Activated T-cell treated with anti-CD3 and anti-CD28 coated beads for 1 hour (primary cell): ENCODE measurements at places on chromosomes 5 and 9.

DNA sequence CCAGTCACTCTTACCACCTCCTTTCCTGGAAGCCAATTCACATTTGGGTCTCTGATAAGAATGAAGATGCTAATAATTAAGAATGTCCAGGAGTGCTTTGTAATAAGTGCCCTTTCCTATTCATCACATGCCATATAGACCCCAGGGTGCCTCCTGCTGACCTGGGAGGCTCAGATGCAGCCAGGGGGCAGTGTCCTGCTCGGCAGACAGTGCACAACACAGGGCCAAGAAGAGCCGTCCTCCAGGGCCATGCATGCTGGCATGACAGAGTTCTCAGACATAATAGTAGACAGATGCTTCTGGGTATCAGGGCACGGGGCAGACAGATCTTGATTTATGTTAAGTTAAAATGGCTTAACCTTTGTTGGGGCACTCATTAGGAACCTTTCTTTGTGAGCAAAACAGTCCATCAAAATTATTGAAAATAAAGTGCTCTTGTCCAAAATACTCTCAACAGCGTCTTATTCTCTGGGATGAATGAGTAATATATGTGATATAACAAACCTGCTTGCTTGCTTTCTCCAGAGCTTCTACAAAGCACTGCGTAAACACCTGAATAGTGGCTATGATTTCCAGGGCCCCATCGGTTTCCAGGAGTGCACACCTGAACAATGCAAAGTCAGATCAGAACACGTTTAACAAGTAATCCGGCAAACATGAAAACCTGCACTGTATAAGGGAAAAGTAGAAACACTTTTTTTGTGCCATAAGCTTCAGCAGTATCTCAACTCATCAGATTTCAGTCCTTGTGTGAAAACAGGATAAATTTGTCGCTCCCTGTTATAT lies 192.7 kb downstream of the FANCC start:
- no peak for DNase-seq

- no peak for DNase-seq
Measured at GRCh38 chr9:9791611-9792010, 821.2 kb downstream of the PTPRD start.

DNA sequence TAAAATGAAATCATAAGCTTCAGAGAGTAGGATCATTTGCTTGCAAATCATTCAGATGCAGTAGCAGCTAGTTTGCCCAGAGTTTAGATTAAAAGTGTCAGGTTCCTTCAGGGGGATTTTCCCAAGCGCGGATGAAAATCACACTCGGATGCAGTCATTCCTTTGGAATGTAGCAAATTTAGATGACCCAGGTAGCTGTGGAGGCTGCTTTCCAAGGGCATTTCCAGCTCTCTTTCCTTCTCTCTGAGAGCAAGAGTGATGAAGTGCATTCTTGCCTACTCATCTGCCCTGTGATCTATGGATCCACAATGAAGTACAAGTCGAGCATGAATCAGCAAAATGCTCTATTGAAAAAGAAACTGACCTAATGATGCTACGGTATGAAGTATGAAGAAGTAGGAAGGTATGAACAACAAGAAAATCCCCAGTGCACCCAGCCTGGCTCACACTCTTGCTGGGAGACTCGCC lies 200.2 kb downstream of the PLK2 start:
- no peak for DNase-seq

DNA sequence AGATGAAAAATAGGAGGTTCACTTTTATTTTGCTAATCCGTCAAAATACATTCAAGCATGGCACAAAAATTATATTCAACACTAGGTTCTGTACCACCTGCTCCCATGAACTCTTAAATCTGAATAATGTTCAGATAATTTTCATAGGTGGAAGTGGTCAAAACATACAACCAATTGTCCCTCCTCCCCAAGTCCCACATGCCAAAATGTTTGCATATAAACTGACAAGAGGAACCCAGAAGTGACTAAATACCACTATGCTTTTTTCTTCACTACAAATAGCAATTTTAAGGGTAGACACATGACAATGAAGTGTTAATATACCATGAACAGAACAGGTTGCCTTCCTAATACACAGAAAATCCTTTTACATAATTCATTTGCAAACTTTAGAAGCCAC lies 3.7 kb downstream of the HNRNPA0 start:
- DNase-seq, result no peak

GRCh38 chr9:38160613-38161215 lies 91.7 kb upstream of the SHB start:
- DNase-seq, result peak; percentile 58

- no peak for DNase-seq
Measured at GRCh38 chr5:42677156-42677842, 79.3 kb upstream of the CCDC152 start.
